Mucosa of descending colon (tissue), 3 donors: ENCODE measurements at places on chromosomes 2 and 18. TPM values are rescaled to one million over a fixed set of nuclear protein-coding genes. Genes with fewer than 3 reads are reported as not detected.

MPP4 gene
- not detected for total RNA-seq

DNA sequence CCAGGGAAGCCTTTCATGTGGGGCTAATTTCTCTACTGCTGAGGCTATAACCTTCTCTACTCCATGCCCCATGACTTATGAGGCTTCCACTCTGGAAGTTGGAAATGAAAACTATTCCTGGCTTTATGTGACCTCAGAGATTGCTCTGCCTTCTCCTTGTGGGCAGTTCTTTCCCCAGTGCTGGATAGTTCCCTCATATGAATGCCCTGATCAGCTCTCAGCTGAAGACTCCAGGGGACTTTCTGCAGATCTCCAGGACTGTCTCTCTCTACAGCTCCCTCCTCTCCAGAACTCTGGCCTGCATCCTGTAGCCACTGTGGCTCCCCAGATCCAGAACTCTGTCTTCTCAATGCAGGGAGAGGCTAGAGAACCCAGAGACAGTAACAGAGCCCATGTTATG, 235.1 kb downstream of the SEPTIN10 start:
- no peak for DNase-seq

DNA sequence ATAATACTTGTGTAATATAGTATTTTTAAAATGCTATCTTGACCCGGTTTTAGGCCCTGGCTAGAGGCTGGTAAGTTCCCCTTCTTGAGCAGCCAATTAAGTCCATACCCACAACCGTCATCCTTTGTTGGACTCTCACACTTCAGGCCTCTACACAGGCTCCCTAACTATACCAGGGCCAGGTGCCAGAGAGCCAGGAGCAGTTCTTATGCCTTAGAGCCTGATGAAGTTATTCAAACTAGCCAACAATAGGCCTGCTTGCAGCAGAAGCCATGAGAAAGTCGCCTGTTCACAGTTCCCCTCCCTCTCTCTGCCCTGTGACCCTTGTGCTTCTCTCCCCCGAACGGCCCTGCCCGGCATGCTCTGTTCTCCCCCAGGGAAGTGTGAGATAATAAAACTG, 454.2 kb upstream of the KLHL29 start:
- DNase-seq, result no peak

- no peak for DNase-seq
Measured at GRCh38 chr2:221034026-221034701, 537.9 kb downstream of the EPHA4 start.

DNA sequence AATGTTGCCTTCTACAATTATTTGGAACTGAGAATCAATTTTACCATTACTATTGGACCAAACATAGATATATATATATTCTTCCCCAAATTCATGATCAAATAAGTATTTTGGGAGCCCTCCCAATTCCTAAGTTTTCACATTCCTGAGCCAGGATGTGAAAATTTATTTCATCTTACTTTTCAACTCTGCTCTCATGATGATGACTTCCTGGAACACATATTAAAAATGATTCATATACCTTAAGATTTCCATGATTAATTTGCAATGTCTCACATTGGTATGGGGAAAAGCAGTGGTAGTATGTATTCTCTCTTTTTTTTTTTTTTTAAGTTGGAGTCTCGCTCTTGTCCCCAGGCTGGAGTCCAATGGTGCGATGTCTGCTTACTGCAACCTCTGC, 596.1 kb upstream of the ZEB2 start:
- DNase-seq, result no peak

DNA sequence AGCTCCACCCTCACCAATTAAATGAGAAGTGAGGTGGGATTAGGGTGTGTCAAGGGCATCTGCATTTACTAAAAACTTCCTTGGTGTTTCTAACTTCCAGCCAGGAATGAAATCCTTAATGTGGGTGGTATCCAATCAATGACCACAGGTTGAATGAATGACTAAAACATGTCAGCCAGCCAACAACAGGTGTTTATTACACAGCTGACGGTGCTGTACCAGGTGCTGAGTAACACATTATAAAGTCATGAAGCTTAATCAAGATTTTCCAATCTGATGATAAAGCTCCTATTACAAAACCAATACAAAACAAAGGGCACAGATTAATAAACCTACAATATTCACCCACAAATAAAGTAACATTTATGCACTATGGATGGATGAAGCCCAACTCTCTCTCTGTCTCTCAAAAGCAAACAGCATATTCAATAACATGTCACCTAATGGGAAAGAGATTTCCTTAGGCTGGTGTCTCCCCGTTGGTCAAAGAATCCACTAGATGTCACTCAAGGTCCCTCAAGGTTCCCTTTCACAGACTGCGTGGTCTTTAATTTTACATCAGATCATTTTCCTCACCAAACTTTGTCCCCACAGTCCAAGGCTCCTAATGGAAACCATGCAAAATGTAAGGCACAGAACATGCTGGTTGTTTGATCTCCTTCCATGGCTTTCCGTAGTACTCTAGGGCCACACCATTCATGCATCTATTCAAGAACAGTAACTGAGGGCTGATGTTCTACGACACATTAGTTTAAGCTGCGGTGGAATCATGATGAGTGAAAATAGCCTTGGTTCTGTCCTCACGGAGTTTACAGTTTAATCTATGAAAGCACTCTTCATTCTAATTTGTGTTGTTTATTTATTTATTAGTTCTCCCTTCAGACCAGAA, 6.4 kb upstream of the PTPN4 start:
- peak; percentile 52 for DNase-seq

GRCh38 chr2:49177194-49177593, 22.9 kb upstream of the FSHR start:
- no peak for DNase-seq

DNA sequence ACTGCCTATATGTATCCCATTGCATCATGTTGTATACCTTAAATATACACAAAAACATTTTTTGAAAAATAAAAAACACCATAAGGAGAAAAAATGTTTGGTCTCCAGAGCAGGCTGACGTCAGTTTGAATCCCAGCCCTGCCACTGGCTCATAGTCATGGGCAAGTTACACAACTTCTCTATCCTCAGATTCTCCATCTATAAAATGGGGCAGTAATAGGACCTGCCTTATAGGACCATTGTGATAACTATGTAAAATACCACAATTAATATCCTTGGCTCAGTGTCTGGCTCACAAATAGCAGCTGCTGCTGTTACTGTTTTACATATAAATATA, 135.6 kb downstream of the SMAD7 start:
- DNase-seq, result no peak

DNA sequence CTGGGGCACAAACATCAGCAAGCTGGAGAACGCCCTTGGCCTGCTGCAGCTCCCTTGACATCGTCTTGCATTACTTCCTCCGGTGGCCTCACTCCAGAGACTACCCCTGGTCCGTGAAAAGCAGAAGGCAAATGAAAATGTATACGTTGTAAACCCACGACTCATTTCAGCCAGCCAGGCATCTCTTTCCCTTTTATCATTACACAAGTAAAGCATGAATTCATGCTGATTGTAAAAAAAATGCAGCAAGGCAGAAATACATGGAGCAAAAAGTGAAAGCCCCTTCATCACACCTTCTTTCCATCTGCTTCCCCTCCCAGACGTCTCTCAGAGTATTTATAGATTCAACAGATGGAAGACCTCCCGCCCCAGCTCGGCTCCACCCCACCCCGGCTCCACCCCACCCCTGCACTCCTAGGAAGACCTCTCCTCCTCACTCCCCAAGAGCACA, 41.6 kb upstream of the RALBP1 start:
- DNase-seq, result no peak

DNA sequence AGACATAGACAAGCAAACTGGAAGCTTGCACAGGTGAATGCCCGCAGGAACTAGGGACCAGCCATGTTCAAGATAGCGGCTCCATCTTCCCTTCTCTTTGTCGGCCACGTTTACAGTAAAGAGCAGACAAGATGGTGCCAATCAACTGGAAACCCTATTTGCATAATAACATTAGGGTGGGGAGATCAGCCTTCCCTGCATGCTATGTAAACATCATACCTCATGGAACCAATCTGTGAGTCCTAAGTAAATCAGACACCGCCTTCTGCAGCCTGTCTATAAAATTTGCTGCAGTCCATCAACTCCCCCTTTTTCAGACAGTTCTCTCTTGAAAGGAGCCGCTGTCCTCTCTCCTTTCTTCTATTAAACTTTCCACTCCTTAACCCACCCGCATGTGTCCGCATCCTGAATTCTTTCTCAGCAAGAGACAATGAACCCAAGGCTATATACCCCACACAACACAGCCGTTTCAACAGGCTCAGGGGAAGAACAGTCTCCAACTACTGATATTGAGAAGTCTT, 384.4 kb downstream of the EIPR1 start:
- DNase-seq, result no peak

DNA sequence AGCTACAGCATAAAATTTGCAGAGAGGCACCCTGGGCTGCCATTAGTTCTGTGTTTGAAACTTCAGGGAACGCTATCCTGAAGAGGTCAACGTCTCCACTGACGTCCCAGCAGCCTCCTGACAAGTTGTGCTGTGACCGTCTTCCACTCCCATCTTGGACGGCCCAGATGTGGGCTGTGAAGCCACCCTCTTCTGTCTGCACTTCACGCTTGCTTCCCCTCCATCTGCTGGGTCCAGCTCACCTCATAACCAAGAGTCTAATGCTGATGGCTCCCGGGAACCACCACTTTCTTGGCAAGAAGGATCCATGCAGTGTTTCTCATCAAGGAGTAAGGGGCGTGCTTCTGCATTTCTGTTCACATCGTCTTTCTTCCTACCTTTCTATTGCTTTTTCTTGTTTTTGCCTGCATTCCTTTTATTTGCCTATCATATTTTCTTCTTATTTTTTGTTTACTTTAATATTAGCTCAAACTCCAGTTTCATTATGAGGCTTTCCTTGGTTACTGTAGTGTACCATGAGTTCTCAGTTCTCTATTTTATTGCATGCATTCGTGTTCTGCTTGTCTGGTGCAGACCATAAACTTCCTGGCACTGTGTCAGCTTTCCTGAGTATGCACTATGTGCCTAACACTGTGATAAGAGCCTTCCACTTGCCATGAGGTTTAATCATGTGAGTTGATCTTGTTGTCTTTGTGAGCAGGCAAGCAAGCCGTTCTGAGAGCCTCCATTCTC, 631.8 kb upstream of the RAB6C start:
- no peak for DNase-seq

DNA sequence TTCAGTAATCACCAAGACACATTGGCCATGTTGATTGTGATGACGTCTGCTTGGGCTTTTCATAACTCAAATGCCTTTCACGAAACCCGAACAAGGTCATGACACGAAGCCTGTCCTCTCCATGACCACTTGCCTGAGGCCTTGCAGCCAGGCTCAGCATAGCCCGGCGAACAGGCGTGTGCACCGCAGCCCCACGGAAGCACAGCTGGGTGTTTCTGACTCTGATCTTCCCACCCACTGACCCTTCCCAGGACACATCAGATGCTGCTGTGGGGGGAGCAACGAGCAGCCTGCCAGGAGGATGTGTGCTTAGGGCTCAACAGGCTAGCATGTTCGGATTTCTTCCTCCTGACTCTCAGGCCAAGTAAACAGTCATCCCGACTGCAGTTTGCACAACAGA, 369.4 kb upstream of the SALL3 start:
- no peak for DNase-seq

SESTD1 gene
- 102 TPM for total RNA-seq

HOXD10 gene
- 3.0 TPM for total RNA-seq

DNA sequence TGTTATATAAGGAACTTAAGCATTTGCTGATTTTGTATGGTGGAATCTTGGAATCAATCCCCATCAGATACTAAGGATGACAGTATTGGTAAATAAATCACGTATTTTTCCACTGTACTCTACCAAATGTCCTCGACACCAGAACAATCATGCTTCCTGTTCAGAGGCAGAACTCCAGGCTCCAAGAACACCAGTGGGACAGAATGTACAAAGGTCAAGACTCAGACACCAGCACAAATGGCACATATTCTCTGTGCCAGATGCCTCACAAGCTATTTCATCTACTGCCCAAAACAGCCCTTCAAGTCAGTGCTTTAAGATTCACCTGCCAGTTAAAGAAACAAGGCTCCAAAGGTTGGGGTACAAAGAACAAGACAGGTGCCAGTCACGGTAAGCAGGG, 420.5 kb downstream of the STK39 start:
- no peak for DNase-seq

GRCh38 chr2:99414566-99414965, 75.3 kb downstream of the REV1 start:
- DNase-seq, result no peak
